ENCODE measurements at places on chromosomes 11 and 22. TPM values are rescaled to one million over a fixed set of nuclear protein-coding genes. Genes with fewer than 3 reads are reported as not detected.

Gene FAM83F
- 3.2 TPM for polyA plus RNA-seq

Gene UCP2
- polyA plus RNA-seq: 81.2 TPM

Gene LMF2
- 30.3 TPM for polyA plus RNA-seq

Gene EFCAB6
- polyA plus RNA-seq: 6.0 TPM

Gene CHRDL2
- polyA plus RNA-seq: 0.99 TPM

Gene KCNJ11
- 2.8 TPM for polyA plus RNA-seq

Gene OR2AG2
- polyA plus RNA-seq: not detected

Gene ACR
- 0.51 TPM for polyA plus RNA-seq

Gene CDC42BPG
- 5.2 TPM for polyA plus RNA-seq

Gene APOA4
- polyA plus RNA-seq: not detected

Gene STK33
- 32.4 TPM for polyA plus RNA-seq

Gene GGT5
- polyA plus RNA-seq: 15.6 TPM

Gene SMIM35
- 0.30 TPM for polyA plus RNA-seq

Gene PKDREJ
- 0.42 TPM for polyA plus RNA-seq

Gene SMIM38
- polyA plus RNA-seq: 2.3 TPM

Gene DENND6B
- 10.1 TPM for polyA plus RNA-seq

Gene SMTNL1
- polyA plus RNA-seq: 0.11 TPM

Gene POU2AF3
- polyA plus RNA-seq: 8.0 TPM

Gene MOGAT2
- polyA plus RNA-seq: 1.2 TPM

Gene WBP2NL
- 3.2 TPM for polyA plus RNA-seq

Data from left renal cortex interstitium (tissue), 4 donors.